ENCODE measurements at places on chromosomes 3 and 15. TPM values are rescaled to one million over a fixed set of nuclear protein-coding genes. Genes with fewer than 3 reads are reported as not detected.
A peak's percentile ranks its signal among the peaks of the same experiment; 100 is the strongest.

The EPHB3 gene
- total RNA-seq: 6.3 TPM

The PTX3 gene
- total RNA-seq: 0.59 TPM

The TIMP4 gene
- 4.8 TPM for total RNA-seq

The OR5K2 gene
- not detected for total RNA-seq

The CPLX3 gene
- total RNA-seq: 0.09 TPM

The PATL2 gene
- 1.2 TPM for total RNA-seq

The CIP2A gene
- 29.3 TPM for total RNA-seq

The SLC28A2 gene
- total RNA-seq: not detected

- DNase-seq: no peak
- H3K27ac ChIP-seq: no peak overlapping the region
- H3K36me3 ChIP-seq: peaks cover 8% of the 10 kb centered on the region
- H3K27me3 ChIP-seq: peaks cover 24% of the 10 kb centered on the region
- no peak overlapping the region for H3K4me3 ChIP-seq
These were observed 17.1 kb downstream of the RBP1 start for GRCh38 chr3:139522421-139522820.

DNA sequence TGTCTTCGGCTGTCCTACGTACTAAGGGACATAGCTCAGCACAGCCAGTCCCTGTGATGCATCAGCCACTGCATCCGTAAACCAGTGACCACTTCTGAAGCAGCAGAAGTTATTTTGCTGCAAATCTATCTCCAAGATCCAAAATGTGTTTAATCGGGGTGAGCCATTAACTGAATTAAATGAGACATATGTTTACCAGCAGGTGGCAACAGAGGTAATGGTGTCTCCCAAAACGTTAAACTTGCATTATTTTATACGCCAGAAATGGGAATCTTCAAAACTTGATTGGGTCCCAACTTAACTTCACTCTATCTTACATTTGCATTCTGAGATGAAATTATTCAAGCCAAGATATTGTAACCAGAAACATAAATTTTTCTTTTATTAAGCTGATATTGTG lies 75.3 kb upstream of the BOC start:
- H3K4me3 ChIP-seq: no peak overlapping the region
- H3K4me1 ChIP-seq: peaks cover 9% of the 10 kb centered on the region
- no peak for DNase-seq
- no peak overlapping the region for H3K27ac ChIP-seq
- no peaks in the 10 kb centered on the region for H3K36me3 ChIP-seq

DNA sequence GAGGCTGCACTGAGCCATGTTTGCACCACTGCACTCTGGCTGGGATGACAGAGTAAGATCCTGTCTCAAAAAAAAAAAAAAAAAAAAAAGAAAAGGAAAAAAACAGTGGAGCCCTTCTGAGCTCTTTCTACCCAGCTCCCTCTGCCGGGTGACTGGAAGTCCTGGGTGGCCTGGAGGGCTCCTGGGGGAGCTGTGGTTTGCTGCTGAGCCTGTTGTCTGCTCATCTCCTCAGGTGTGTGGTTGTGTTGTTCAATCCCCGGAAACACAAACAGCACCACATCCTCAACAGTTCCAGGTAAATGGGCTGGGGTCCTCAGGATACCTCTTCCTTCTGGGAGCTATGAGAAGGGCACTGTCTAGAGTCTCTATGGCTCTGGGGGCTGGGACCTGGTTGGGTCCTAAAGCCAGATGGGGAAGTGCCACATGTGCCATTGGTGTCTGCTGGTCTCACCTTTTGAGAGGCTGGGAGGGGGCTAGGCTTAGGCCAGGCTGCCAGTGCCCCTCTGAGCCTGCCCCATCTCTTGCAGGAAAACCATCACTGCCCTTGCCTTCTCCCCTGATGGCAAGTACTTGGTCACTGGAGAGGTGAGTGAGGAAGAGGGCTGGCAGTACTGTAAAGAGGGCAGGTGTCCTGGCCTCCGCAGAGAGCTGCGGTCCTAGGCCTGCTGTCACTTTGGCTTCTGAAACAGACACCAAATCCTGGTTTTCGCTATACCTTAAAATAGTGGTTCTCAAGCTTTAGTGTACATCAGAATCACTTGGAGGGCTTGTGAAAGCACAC lies 17.1 kb upstream of the JMJD7 start:
- DNase-seq: no peak
- H3K36me3 ChIP-seq: no peaks in the 10 kb centered on the region
- H3K4me1 ChIP-seq: peaks cover 6% of the 10 kb centered on the region
- H3K27ac ChIP-seq: no peak overlapping the region
- H3K4me3 ChIP-seq: no peak overlapping the region
- H3K27me3 ChIP-seq: no peaks in the 10 kb centered on the region

DNA sequence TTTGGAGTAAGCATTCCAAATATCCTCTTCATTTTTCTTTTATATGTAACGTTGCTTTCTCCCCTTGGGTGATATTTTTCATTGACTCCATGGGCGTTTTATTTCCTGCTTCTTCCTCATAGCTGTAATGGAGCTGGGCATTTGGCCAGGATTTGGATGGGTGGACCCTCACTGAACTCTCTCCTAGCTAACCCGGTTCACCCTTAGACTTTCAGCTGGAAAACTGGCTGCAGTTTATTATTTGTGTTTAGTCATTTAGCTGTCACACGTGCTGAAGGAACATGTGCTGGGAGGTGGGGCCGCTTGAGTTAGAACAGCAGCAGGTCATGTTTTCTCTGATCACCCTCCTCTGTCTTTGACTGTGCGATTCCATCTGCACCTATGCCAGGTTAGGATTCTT lies 407.6 kb downstream of the ZIC1 start:
- no peaks in the 10 kb centered on the region for H3K36me3 ChIP-seq
- H3K4me3 ChIP-seq: no peak overlapping the region
- no peaks in the 10 kb centered on the region for H3K4me1 ChIP-seq
- no peak for DNase-seq
- no peaks in the 10 kb centered on the region for H3K27me3 ChIP-seq

DNA sequence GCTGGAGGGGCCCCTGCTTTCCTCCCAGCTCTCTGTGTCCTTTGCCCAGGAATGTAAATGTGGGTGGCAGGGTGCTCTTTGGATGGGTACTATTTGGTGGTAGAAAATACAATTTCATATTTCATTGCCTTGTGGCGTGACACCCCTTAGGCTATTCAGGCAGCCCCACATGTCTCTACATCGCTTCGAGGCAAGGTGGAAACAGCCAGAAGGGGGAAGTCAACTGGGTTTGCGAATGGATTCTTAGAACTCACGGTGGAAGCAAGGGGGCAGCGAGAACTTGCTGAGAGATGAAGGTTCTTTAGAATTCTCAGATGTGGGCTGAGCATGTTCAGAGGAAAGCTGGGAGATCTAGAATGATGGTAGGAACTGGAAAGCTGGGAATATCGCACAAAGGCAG lies 25.3 kb downstream of the PLA2G4D start:
- H3K27me3 ChIP-seq: no peaks in the 10 kb centered on the region
- no peak overlapping the region for H3K4me3 ChIP-seq
- no peaks in the 10 kb centered on the region for H3K36me3 ChIP-seq
- no peak overlapping the region for H3K27ac ChIP-seq

DNA sequence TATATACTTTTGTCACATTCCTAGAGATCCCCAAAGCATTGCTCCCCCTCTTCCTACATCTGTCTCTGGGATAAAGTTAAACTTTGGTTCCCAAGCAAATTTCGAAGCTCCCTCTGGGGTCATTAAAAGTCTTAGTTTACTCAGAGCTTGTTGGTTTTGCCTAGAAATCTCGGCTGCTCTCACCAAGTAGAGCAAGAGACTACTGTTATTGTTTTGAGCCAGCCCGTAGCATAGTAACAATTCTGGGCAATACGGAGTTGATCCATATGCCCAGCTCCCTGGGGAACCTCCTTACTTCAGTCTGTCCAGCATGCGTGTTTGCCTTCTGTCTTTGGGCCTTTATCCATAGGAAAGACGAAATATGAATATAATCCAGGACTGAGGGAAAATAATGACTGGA lies 10.0 kb upstream of the P3H2 start:
- H3K4me1 ChIP-seq: peaks cover 31% of the 10 kb centered on the region
- no peaks in the 10 kb centered on the region for H3K27me3 ChIP-seq
- no peaks in the 10 kb centered on the region for H3K36me3 ChIP-seq
- no peak overlapping the region for H3K4me3 ChIP-seq
- DNase-seq: no peak

DNA sequence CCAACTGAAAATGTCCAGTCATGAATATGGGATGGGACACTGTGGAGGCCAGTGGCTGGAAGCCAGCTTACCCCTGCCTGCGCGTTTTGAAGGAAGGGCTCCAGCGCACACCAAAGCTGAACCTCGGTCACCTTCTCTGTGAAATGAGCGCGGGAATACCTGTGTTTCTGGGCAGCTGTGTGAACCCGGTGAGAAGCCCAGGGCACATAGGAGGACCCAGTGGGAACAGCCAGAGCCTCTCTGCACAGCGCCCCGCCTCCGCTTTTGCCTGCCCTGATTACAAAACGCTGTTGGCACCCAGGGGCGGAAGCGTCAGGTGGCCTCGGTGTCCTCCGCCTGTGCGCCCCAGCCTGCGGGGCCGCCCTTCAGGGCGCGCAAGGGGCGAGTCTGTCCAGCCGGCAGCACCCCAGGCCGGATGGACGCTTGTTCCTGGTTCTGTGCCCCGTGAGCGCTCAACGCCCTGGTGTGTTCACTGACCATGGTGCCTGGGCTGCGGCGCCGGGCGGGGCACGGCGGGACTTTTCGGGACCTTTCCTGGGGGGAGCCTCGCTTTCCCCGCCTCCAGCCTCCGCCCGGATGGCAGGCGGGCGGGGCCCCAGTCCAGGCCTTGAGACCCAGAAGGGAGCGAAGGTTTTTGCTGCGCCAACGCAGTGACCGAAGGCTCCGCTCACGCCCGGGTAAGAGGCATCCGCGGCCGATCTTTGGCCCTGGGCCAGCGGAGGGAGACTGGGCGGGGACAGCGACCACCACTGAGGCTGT lies at the start of gene SQOR:
Gene SQOR, plus strand, starts transcription at position 598 of the 759 bp plus-strand sequence. CDS start 23,895 bp downstream, outside the sequence.
- H3K36me3 ChIP-seq: no peaks in the 10 kb centered on the region
- peak within 1 kb of the TSS; percentile 79 for H3K4me3 ChIP-seq
- peaks cover 7% of the 10 kb centered on the region for H3K4me1 ChIP-seq
- DNase-seq: peak; percentile 65

DNA sequence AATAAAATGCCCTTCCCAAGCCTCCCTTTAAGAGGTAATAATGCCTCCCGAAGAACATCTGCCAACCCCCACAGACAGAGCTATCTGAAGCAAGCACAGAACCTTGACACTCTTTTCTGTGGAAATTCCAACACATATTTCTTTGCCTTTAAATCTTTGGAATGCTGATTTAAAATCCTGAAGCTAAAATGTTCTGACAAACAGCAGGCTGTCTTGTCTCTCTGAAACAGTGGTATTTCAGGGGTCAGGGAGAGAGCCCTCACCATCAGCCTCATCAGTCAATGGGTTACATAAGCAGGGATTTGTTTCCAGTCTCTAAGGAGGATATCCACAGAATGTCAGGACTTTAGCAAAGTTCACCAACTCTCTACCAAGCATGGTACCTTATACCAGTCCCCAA lies 27.8 kb upstream of the ARHGEF3 start:
- H3K36me3 ChIP-seq: no peaks in the 10 kb centered on the region
- H3K27me3 ChIP-seq: no peaks in the 10 kb centered on the region
- no peak overlapping the region for H3K4me3 ChIP-seq
- DNase-seq: no peak

- H3K27ac ChIP-seq: no peak overlapping the region
- H3K36me3 ChIP-seq: no peaks in the 10 kb centered on the region
- no peak overlapping the region for H3K4me3 ChIP-seq
These were observed 469.6 kb downstream of the MAGI1 start for GRCh38 chr3:65569129-65569528.

DNA sequence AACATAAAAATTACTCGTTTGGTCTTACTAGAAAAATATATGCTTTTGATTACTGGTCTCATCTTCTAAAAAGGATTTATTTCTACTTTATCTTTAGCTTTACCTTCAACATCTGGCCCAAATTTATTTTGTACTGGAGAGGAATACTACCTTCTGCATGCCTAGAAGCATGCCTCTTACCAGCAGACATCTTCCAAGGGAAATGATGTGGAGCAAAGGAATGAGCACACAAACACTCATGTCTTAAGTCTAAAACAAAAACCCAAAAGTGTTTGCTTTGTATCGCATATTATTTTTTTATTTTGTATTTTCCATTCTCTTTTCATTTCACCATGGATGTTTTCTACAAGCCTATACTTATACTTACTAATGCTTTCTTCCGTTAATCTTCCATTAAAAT lies 304.6 kb upstream of the KCNMB2 start:
- no peaks in the 10 kb centered on the region for H3K27me3 ChIP-seq
- H3K27ac ChIP-seq: no peak overlapping the region
- H3K4me1 ChIP-seq: peaks cover 24% of the 10 kb centered on the region
- DNase-seq: no peak
- H3K4me3 ChIP-seq: no peak overlapping the region

- peaks cover 43% of the 10 kb centered on the region for H3K27me3 ChIP-seq
- no peaks in the 10 kb centered on the region for H3K36me3 ChIP-seq
- peak overlapping the region; percentile 87 for H3K4me3 ChIP-seq
- peaks cover 25% of the 10 kb centered on the region for H3K4me1 ChIP-seq
These were observed 1.3 kb downstream of the SLC27A2 start for GRCh38 chr15:50183112-50183794.

GRCh38 chr3:182327196-182327681 lies 466.1 kb upstream of the ATP11B start:
- peak overlapping the region; percentile 94 for H3K27ac ChIP-seq
- no peaks in the 10 kb centered on the region for H3K27me3 ChIP-seq
- peaks cover 69% of the 10 kb centered on the region for H3K4me1 ChIP-seq
- H3K4me3 ChIP-seq: peak overlapping the region; percentile 39
- DNase-seq: peak; percentile 23

Data from WTC11 (cell line).